ENCODE measurements at places on chromosomes 16 and 17. TPM values are rescaled to one million over a fixed set of nuclear protein-coding genes. Genes with fewer than 3 reads are reported as not detected.

Gene ZNF205
- total RNA-seq = 35.3 TPM

Gene CPNE7
- 7.8 TPM for total RNA-seq

Gene MARCHF10
- total RNA-seq = not detected

Gene FOXO3B
- 5.6 TPM for total RNA-seq

Gene ANKRD40CL
- total RNA-seq = not detected

Gene SHCBP1
- 23.8 TPM for total RNA-seq

Gene KRTAP2-3
- not detected for total RNA-seq

Gene CES5A
- not detected for total RNA-seq

Gene CDH5
- 1,316 TPM for total RNA-seq

Gene ZNF423
- total RNA-seq = 8.6 TPM

Gene KRTAP3-1
- not detected for total RNA-seq

Gene ZFP3
- total RNA-seq = 2.0 TPM

Gene CRYM
- total RNA-seq = not detected
